Activated T-cell treated with anti-CD3 and anti-CD28 coated beads for 1 hour (primary cell): ENCODE measurements at places on chromosomes 1 and 21.

DNA sequence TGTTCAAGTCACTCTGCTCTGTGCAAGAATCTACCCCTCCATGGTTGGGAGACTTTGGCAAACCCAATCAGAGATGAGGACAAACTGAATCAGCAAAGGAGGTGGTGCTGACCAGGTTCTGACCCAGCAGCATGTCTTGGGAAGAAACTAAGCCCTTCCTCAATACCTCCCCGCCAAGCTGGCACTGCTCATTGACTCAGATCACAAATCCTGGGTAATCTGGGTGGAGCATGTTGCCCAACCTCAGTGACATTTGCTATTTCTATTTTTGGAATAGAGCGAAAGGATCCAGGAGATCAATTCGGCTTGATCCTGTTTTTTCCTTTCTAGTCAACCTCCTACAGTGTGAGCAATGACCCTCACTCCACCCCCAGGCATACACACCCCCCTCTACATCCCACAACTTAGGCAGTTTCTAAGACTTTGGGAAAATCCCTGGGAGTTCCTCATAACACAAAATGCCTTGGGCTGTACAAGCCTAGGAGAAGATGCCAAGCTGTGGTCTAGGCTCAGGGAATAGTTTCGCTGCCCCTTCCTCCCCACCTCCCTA lies 166.8 kb upstream of the KCNJ6 start:
- no peak for DNase-seq

DNA sequence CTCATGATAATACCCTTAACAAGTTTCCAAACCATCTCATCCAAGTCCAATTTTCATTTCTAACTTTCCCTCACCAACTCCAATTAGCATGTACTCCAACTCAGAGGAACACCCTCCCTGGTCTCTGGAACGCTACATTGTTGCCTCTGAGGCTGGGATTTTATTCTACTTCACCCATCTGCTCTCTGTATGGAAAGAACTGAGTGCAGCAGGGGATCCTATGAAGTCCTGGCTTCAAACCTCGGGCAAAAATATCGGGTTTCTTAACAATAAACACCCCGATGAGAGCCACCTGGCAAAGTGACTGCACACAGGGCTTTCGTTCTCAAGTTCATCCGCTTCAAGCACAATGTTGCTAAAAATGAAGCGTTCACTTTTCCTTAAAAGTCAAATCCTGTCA lies 99.6 kb downstream of the CRB1 start:
- no peak for DNase-seq

GRCh38 chr1:74652711-74653139 lies 20.9 kb downstream of the ERICH3 start:
- no peak for DNase-seq

DNA sequence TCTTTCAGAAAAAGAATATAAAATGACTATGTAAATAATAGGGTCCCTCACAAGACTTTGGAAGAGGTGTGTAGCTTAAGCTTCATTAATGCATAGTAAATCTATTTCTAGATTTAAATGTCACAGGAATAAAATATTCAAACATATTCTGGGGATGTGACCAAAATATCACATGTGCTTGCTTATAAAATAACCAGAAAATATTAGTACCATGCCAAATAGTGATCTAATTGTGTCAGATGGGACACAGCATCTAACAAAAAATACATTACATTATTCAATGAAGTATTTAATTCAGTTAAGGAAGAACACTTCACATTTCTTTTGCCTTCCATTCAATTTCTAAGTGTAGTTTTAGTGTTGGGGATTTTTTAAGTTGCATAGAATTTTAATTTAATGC lies 179.5 kb downstream of the LRRC40 start:
- no peak for DNase-seq

GRCh38 chr21:32335601-32336575 lies 37.2 kb downstream of the MRAP start:
- DNase-seq, result no peak

DNA sequence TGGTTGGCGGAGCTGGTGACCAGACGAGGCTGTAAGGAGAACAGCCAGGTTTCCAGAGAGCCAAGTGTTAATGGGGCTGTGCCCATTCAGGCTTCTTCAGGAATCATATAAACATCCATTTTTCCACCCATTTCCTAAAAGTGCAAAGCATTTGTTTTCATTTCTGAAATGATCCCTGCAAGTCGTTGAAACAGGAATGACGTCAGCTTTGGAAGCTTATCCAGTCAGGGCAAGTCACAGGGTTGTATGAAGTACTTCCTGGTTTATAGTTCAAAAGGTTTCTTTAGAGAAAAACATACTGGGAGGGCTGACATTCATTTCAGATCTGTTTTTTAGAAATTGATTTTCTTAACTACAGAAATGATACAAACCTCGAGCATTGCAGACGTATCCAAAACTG lies 29.2 kb downstream of the IGSF5 start:
- no peak for DNase-seq

- DNase-seq, result no peak
These were observed 253.1 kb upstream of the USP24 start for GRCh38 chr1:55468142-55468795.

GRCh38 chr21:37407719-37408420 lies 41.3 kb downstream of the DYRK1A start:
- DNase-seq, result no peak

DNA sequence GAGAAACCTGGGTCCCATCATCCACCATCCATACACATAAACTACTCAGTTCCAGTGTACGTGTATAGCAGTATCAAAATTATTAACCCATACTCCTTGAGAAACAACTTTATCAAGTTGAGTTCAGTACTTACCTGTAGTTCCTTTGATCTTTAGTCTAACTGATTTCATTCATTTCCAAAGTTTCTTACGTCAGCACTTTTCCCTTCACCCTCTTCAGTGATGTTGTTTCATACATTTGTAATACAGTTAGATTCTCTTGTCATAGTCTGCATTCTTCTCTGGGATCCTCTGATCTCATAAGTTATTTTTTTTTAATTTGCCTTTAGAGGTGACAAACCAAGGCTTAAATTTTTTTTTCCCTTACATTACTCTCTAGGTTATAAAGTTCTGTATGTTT lies 143.2 kb downstream of the PIK3R3 start:
- DNase-seq, result no peak

GRCh38 chr1:173529106-173529505 lies 52.0 kb downstream of the PRDX6 start:
- no peak for DNase-seq
